CD4-positive, alpha-beta T cell treated with Interleukin-6 at 100 ng/mL for 8 hours (primary cell): ENCODE measurements at places on chromosomes 1 and 21.

DNA sequence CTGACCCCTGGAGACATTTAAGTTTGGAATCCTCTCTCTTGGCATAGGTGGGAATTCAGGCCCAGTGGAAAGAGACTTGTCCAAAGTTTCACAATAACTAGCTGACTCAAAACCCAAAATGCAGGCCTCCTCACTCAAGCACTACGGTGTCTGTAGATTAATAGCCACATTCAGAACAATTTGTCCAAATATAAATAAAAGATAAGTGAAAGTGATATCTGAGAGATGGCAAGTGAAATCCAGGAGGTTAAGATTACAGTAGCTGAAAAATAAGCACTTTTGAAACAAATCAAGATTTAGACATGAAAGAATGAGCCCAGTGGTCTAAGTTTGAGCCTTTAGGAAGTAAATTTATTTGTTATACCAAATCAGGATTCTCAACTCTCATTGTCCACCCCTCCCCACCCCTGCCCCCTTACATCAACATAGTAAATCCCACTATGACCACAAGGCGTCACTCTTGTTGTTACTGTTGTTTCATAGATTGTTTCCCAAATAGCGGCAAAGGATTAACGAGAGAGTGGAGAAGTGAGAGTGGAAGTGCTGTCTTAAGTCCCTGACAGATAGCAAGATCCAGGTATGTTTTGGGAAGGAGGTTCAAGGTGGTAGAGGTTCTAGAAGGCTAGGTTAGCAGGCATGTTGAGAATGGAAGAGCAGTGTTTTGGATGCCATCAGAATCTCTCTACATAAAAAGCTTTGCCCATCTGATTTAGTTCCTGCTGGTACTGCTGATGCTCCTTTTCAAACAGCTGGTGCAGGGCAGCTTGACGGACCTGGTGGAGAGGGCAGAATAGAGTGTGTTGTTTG, 7.1 kb upstream of the TPM3 start:
- DNase-seq, result peak; percentile 52

DNA sequence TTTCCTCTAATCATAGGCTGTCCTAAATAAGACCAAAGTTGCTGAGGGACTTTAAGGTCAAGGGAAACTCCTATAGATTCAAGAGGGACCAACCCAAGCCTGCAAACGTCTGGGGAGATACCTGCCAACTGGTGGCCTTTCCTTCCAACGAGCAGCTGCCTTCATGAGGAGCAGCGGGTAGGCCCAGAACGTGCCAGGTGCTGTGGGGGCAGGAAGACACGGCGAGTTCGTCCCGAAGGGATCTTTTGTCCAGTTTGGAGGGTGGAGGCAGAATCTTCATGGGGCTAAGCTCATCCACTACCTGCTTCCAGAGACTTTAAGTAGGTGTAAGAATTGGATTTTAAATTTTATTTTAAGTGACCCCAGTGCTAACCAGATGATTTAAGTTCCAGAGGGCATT, 26.0 kb upstream of the SLC26A9 start:
- DNase-seq, result no peak

GRCh38 chr1:236685205-236685916, 938 bp upstream of the ACTN2 start:
- no peak for DNase-seq

GRCh38 chr1:24925082-24925779, 4.8 kb downstream of the RUNX3 start:
- DNase-seq, result peak; percentile 83

DNA sequence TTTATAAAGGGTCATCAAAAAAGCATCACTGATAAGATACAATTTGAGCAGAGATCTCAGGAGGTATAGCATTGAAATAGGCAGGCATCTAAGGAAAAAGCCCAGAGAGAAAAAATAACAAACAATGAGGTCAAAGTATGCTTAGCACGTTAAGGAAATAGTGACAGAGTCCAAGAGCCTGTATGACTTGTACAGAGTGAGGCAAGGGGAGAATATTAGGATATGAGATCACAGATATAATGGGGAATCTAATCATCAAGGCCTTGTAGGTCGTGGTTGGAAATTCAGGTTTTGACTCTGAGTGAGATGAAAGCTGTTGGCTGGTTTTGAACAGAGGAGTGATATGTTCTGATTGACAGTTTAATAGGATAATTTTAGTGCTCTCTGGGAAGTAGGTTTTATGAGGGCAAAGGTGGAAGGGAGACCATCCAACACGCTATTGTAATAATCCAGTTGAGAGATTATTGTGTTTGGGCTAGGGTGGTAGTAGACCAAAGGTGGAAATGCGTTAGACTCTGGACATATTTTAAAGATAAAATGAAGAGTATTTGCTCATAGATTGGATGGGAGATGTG, 644.6 kb upstream of the TMPRSS15 start:
- no peak for DNase-seq

DNA sequence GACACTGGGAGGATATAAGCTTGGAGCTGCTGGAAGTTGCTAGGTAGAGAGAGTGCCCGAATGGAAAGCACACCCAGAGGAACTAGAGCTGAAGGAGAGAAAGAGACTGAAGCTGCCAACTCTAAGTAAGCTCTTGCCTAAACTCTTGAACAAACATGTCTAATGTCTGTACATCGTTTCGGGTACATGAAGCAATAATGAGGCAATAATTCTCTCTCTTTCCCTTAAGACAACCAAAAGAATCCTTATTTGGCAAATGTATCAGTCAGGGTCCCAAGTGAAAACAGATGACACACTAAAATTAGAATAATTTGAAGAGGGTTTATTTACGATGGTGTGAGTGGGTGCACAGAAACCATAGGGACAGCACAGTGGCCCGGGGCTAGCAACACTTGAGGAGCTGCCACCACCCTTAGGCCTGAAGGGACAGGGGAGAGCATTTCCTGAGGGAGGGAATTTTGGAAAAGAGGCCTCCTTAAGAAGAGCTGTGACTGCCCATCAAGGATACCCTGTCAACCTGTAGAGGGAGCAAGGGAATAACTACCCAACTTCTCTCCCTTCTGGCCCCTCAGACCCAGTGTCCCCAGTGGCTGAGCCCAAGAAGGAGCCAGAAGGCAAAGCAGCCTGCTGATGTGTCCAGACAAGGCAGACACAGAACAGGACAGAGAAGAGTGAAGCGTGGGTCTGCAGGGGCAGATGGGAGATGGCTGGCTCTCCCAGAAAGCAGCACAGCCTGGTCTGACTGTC, 36.1 kb upstream of the KHDRBS1 start:
- no peak for DNase-seq

DNA sequence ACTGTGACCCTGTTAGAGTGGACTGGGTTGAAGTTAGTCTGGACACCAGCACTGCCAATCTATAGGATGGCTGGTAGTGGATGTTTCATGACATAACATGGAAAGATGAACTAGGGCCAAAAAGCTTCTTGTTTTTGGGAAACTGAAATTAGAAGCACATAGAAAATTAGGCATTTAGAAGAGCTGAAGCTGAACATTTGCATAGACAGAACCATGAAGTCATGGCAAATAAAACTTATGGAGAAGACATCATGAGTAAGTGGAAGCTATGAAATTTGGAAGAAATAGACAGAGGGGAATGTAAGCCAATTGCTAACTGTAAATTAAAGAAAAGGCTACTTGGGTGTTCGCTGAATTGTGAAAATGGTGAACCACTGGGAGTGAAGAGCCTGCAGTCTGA, 2.7 kb upstream of the S100A11 start:
- no peak for DNase-seq

DNA sequence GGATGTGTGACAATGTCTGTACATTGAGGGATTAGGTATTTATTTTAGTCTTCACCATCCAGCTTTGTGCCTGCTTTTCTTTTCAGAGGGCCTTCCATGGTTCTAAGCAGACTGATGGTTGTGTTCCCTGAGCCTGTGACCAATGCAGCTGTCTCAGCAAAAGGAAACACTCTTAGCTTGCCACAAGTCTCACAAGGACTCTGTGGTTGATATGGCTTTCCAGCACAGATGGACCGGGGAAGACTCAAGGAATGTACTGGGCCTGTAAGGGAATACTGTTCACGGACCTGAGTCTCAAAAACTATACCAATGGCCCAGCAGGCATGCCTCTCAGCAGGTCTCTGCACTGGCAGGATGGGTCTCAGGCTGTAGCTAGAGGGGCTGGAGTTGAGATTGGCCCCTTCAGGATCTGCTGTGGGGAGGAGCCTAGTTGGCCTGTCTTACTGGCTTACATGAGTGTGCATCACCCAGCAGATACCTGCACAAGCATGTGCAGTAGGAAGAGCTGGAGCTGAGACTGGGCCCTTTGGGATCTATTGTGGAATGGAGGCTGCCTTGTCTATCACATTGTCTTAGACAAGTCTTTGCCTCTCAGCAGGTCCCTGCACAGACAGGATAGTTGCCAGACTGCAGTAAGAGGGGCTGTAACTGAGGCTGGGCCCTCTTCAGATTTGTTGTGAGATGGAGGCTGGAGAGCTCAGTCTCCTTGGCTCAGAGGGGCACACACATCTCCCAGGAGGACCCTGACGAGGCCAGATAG, 52.0 kb upstream of the PDC start:
- DNase-seq, result no peak

DNA sequence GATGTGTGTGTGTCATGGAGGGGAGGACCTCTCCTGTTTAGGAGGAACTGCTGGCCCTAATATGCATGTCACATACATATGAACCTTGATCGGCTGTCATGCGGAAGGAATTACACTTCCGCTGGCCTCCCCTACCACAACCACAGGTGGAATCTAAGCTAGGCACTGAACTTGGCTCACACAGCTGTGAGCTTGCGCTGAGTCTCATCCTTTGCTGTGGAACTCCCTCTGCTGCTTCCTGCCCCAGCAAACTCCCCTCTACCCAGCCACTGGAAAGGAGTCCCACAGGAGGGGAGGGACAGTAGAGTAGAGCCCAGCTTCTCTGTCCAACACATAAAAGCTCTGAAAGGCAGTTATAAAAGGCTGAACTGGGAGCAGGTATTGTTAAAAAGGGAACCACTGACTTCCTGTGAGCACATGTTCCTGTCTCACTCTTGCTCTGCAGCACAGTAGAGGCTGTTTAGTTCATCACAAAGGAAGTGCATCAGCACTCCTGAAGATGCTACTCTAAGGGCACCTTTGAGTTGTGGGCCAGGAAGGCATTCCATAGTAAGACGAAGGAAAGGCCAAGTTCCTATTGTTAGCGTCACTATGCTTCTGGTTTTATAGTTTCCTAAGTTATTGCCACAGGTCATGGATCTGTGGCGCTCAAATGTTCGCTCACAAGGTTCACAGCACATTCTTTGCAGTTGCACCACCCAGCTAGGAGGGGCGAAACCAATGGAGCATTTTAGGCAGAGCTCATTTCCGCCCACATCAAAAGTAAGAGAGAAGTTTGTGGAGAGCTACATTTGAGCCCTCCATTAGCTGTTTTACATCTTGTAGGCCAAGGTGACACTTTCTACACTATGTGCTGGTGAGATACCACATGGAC, 17.7 kb upstream of the PTPRC start:
- DNase-seq, result peak; percentile 72

DNA sequence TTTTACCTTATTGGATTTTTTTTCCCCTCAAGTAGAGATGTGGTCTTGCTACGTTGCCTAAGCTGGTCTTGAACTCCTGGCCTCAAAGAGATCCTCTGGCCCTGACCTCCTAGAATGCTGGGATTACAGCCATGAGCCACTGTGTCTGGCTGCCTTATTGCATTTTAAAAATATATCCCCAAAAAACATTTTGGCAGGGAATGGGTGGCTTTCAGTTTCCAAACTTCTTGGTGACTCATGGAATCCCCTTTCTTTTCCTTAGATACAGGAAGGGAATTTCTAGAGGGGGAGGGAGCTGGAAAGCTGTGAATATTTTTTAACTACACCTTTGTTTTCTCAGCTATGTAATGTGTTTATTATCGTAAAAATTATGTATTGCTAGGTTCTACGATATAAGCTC, 73.3 kb downstream of the SNRPE start:
- DNase-seq, result no peak
